Fibroblast of pulmonary artery (primary cell): ENCODE measurements at places on chromosomes 4 and X.

DNA sequence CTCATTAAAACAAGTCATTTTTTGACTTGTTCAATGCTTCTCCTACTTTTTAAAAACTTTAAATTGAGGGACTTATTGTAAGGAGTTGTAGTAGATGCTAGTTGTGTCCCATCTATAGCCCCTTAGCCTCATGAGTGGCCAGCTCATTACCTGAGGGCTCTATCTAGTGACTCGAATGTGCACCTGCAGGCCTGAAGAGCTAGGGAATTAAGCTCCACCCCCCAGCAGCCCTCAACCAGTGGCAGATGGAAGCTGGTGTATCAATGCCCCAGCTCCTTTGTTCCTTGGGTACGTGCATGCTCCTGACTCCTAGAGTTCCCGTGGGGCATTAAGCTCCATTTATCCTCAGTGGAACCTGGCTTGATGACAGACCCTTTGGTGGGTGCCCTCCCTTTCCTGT lies 146.7 kb upstream of the FAM9B start:
- no peak for DNase-seq

GRCh38 chr4:117634716-117635115 lies 399.6 kb upstream of the NDST3 start:
- DNase-seq: no peak

DNA sequence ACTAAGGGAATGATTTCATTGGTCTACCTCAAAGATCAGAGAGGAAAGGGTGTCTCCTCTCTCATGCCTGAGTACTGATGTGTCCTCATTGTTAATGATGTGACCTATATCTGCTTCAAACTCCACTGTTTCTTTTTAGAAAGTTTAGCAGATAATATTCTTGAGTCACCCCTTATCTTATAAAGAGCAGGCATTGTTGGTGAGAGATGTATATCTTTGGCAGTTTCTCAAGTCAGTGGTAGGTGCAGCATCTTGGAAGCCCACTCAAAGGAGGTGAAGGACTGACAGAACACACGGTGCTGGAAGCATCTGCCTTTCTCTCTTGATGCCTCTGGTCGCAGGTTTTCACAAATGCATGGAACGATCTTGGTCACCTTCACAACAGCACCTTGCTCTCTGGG lies 71.2 kb downstream of the ZNF518B start:
- DNase-seq: no peak

DNA sequence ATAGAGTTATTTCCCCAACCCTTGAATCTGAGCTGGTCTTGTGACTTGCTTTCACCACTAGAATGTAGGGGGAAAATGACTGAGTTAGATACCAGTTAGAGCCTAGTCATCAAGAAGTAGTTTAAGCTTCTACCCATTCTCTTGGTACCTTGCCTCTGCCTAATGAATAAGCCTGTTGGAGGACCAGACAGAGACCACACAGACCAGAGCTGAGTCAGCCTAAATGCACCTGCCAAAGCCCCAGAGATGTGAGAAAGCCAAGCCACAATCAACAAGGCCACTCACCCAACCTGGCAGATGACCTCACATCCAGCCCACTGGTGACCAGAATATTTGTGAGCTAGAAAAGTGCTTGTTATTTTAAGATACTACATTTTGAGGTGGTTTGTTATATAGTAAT lies 85.2 kb upstream of the DCLK2 start:
- DNase-seq: no peak

- peak; percentile 35 for DNase-seq
These were observed 47.7 kb downstream of the MANBA start for GRCh38 chr4:102713096-102713495.

DNA sequence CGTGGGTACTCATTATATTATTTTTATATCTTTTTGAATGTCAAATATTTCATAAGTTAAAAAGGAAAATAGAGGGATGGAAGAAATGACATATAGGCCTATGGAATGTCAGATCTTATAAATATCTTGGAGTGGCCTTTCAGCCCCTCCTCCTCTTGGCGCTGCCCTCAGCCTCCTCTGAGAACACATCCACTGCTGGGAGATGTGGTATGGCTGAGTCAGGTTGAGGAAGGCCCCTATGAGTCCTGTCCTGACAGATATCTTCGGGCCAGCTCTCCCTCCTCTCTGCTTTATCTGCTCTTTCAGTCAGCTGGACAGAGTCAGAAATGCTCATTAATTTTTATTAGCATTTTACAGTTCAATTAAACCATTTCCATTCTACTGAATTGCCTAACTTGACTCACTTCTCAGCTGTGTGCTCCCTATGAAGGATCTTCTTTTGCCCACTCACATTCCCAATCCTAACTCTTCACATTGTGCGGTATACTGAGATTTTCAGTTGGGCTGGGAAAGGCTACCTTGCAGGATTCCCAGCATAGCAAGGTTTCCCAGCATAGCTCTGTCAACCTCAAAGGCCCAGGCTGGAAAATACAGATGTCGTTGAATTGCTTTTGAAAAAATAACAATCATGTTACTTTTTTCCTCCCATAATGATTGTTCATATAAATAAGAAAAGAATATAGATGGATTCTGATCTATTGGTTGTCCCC lies 128.0 kb downstream of the ARHGEF9 start:
- peak; percentile 64 for DNase-seq

DNA sequence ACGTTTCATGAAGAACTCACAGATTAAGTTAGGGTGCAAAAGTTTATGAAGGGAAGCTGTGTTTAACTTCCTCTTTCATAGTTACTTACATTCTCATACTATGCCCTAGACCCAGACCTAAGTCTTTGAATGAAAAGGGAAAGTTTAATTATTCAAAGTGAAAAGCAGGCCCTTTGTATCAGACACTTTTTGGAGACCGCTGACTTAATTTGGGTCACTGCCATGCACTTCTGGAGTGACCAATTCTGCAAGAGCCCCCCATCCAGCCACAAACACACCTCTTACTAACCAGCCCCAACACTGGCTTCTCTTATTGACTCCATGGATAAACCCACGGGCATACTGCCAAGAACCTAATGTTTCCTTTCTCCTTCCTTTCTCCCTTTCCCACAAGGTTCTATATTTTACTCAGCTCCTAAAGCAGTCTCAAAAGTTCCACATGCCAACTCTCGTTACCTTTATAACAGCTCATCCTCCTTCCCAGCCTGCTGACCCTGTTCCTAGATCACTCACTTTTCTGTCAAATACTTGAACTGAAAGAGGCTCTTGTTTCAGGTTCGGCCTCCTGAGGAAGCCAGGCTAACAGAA lies 34.5 kb downstream of the ABCE1 start:
- peak; percentile 35 for DNase-seq

DNA sequence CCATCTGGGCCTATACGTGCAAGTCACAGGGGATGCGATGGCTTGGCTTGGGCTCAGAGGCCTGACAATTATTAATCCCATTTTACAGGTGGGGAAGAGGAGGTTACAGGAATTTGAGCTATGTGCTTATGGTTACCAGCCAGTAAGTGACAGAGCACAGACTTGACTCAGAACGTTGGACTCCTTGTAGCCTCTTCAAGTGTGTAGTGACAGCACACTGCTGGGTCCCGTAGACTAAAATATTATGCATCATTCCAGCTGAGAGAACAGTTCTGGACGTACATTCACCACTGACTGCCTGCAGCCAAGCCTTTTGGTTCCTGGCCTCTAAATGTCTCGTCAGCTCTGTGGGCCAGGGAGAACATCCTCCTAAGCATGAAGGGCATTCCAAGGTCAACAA lies 314.5 kb downstream of the GPAT3 start:
- no peak for DNase-seq

DNA sequence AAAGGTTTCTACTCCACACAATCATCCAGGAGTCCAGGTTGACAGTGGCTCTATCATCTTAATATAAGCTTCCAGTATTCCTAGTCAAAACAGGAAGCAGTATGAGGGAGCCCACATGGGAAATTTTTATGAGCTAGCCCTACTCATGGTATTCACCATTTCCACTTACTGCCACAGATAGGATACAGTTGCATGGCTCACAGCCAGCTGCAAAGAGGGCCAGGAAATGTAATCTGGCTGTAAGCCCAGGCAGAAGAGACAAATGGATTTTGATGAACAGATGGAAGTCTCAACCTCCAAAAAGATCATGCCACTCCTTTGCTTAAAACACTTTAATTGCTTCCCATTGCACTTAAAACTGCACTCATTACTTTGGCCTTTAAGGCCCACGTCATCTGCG lies 150.6 kb downstream of the ADAMTS3 start:
- DNase-seq: peak; percentile 88

GRCh38 chrX:138638996-138639395 lies 72.5 kb downstream of the FGF13 start:
- DNase-seq: no peak

DNA sequence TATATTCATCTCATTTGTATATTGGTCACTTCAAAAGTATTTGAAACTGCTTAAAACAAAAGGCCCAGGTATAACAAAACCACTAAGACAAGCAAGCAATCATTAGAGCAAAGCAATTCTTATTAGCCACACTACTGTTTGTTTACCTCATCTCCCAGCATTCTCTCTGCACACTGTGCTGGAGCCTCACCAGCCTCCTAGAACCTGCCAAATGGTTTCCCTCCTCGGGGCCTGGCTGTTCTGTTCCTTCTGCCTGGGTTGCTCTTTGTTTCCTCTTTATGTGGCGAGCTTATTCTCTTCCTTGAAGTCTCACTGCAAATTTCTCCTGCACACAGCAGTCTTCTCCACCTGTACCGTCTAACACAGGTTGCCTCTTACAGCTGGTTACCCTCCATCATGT lies 67.5 kb upstream of the MND1 start:
- no peak for DNase-seq

- no peak for DNase-seq
These were observed 17.3 kb upstream of the UVSSA start for GRCh38 chr4:1329408-1330371.

DNA sequence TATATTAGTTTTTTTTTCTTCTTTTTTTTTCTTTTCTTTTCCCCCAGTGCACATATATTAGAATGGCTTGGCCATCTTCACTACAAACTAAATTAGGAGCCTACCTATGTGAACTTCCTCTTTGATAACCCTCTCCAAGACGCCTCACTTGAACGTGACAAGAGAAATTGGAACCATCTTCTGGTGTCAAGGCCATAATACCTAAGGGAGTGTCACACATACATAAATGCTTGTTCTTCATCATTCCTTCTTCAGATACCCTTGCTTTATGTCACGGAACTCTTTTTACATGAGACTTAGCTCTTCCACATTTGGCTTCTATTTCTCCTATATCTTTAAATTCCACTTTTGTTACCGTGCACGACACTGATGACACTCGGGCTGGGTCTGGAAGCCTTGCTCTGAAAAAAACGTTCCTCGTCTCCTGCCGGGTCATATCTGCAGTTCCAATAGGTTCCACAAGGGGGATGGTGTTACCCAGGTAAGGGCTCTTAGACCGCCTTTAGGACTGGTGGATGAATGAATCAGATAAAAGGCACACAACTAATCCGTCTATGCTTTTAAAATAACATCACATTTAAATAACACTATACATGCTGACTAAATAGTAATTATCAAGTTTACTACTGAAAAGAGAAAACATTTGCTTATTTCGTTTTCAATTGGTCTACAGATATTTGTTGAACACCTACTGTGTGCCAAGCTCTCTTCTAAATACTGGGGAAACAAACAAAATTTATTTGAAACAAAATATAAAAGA lies 19.9 kb downstream of the DGAT2L6 start:
- DNase-seq: peak; percentile 61

DNA sequence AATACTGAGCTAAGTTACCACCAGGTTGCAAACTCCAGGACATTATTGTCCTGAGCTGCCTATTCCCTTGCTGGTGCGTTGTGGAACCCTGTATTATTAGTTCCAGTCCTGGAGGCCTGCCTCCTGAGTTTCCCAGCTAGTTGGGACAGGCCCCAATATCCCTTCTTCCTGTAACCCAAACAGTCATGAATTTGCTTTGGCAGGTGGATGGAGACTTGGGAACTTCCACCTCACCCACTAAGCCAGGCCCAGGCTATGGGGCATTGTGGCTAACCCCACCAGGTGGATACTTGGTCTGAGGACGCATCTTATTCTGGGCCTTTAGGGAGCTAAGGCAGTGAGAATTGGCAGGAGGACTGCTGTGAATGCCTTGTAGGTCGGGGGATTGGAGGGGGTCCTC lies 5.0 kb downstream of the RBM3 start:
- DNase-seq: no peak

- no peak for DNase-seq
These were observed 26.2 kb upstream of the JAKMIP1 start for GRCh38 chr4:6226506-6226905.

DNA sequence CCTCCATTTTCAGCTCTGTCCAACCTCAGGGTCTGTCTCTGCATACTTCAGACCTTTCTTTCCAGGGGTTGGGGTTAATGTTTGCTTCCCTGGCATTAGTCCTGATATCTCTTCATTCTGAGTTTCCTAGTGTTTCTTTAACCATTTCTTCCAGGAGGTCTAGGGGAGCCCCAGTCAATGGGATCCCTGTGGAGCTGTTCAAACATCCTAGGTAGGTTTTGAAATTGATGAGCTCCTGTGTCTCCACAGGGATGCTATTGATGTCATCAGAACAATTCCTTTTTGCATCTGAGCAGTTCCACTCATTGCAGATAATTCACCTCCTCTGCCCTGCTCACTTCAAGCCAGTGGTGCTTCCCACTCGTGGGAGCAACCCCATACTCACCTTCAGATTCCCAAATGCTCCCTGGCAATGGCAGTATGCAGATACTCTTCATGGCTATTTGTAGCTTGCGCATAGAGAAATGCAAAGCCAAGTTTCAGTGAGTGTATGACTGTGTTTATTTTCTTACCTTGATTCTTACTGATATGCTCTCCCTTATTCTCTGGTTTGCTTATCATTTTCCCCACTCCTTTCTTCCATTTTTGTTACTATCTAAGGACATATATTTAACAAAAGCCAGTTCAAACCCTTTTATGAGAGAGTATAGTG lies 33.7 kb upstream of the LIMCH1 start:
- no peak for DNase-seq

GRCh38 chr4:145182222-145182621 lies 1.8 kb upstream of the OTUD4 start:
- DNase-seq: no peak

- DNase-seq: no peak
These were observed 96.6 kb downstream of the KIT start for GRCh38 chr4:54754394-54754793.
